ENCODE measurements at places on chromosomes 4 and X.

DNA sequence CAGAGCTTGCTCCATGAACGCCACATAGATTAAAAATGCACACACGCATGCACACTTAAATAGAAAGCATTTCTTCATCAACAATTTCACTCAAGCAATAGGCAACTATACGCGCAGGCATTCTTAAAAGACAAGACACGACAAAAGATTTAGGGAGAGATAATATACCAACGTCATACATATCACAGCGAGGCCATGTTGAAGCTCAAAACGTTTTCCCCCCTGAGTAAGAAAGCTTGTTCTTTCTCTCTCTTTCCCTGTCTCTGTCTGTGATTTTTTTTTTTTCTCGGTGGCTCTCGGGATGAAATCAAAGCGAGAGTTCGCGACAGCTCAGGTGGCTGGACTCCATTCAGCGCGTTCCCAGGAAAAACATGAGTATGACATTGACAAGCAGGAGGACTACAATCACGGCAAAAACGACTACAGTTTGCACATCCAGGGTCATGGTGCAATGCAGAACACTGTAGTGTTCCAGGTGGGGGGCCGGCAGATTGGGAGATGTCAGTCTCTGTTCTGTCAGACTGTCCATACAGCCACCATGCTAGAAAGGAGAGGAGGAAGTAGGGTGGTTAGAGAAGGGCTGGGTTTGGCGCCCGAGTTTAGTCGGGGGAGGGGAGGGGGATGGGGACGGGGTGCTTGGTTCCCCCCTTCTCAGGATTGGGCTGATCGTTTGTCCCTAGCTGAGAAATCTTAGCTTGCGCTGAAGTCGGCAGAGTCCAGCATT is 30.7 kb downstream of the ARHGEF9 start:
- peak overlapping the region; percentile 97 for H3K27ac ChIP-seq
- peaks cover 43% of the 10 kb centered on the region for H3K4me1 ChIP-seq
- peak; percentile 3 for DNase-seq
- no peaks in the 10 kb centered on the region for H3K36me3 ChIP-seq

DNA sequence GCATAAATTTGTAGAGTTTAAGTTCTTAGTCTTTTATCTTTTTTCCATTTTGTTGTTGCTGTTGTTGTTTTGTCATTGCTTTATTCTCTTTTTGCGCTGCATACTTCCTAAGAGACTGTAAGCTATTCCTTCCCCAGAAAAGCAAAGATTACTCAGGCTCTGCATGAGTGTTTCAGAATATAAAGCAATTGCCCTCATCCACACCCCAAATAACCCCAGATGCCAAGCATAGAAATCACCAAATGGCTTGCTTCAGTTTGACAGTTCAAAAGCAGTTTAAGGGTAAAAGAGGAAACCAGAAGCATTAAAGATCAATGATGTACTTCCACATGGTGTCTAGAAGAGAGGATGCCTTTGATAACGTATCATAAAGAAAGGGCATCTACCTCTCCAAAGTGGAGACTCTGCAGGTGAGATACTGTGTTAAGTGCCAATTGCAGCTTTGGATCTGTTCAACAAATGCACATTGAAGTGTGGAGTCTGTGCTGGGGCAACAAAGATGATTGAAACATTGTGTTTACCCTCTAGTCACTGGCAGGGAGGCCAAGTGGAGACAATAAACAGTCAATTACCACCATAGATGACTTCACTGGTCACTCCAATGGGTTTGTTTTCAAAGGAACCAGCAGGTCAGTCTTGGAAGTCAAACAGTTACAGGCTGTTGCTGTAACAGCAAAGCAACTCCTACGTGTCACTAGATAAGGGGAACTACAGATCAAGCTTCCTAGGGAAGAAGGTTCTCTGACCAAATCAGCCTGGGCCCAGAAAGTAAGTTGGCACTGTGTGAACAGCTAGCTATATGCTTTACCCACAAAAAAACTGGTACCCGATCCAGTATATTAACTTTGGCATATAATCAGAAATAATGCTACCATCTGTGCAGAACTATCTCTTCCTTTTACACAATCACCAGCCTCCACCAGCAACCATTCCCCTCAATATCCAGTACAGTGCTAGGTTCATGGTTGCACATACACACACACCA is 40.6 kb upstream of the IL21 start:
- H3K4me1 ChIP-seq, result no peaks in the 10 kb centered on the region
- no peak overlapping the region for H3K27ac ChIP-seq
- no peak for DNase-seq
- peaks cover 8% of the 10 kb centered on the region for H3K27me3 ChIP-seq
- no peak overlapping the region for H3K4me3 ChIP-seq

DNA sequence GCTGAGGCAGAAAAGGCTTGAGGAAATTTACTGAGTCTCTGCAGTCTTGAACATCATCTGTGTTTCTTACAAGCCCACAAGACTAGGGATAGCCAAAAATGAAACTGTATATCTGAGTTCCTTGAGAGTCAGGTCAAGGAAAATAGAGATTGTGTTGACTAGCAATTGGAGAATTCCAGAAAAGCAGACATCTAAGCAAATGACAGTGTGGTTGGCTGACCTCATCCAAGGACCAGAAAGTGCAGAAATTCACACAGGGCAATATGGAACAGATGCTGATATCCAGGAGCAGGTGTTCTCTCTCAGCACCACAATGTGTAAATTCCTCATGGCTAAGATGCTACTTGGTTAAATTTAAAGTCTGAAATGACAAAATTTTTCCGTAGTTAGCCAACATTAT is 146.4 kb downstream of the VEGFC start:
- H3K27ac ChIP-seq, result no peak overlapping the region
- H3K36me3 ChIP-seq, result no peaks in the 10 kb centered on the region
- no peak for DNase-seq
- no peak overlapping the region for H3K4me3 ChIP-seq

DNA sequence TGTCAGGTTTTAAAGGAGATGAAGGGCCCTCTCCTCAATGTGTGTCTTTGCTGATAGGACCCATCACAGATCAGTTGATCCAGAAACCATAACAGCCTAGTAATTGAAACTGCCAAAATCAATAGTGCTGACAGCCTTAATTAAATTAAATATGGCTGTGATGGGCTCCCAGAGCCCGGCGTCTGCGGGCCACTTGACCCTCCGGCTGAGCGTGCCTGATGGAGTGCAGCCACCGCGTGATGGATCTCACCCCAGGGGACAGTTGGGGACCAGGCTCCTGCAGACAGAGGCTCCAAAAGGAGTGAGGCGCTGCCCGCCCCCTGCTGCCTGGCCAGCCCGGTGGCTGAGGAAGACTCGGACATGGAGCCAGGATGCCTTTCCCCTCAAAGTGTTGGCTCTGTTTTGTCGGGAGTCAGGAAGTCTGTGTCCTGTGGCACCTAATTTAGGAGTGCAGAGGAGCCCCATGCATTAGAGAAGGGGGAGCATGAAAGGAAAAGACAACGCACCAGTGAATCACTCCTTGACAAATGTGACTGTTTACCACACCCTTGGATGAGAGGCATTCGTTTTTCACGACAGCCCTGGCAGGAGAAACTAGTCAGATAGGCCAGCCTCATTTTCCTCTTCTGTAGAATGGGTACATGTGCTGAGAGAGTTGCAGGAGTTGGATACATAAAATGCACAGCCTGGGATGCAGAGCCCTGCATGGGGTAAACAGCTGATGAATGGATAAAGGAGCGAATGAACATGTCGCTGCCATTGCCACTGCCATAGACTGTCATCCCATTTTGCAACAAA is 40.9 kb upstream of the MSX1 start:
- H3K4me1 ChIP-seq, result peaks cover 4% of the 10 kb centered on the region

DNA sequence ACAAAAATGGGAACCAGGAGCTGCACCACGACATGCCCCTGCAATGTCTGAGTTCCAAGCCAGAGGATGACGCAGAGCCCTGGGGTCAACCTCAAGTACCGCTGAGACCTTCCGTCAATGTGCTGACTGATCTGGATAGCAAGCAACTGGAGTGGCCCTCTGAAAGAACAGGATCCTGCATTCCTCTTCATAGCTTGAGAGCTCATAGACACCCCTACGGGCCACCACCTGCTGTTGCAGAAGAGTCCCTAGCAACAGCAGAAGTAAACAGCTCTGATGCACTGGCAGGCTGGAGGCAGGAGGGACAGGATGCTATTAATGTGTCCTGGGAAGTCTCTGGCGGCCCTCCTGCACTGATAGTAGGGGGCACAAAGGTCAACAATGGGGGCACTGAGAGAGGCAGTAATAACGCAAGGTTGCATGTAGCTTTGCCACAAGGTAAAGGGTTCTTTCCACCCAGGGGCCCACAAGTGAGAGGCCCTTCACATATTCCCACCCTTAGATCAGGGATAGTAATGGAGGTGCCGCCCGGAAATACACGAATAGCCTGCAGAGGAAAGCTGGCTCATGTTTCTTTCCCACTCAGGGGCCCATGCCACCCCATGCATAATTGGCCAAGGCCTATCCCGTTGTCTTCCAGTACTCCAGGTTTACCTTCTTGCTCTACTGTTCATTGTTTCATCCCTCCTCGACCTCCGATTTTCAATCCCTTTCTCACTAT is 1.3 kb downstream of the PRR32 start:
- H3K27me3 ChIP-seq, result no peaks in the 10 kb centered on the region
- no peaks in the 10 kb centered on the region for H3K4me1 ChIP-seq
- no peaks in the 10 kb centered on the region for H3K36me3 ChIP-seq
- H3K4me3 ChIP-seq, result no peak overlapping the region

GRCh38 chr4:183637461-183637860 is 21.5 kb downstream of the RWDD4 start:
- DNase-seq, result no peak
- H3K4me3 ChIP-seq, result no peak overlapping the region
- H3K36me3 ChIP-seq, result peaks cover 9% of the 10 kb centered on the region
- H3K4me1 ChIP-seq, result no peaks in the 10 kb centered on the region

GRCh38 chr4:104492183-104492771 is 2.4 kb downstream of the CXXC4 start:
- no peak overlapping the region for H3K4me3 ChIP-seq
- H3K36me3 ChIP-seq, result no peaks in the 10 kb centered on the region
- DNase-seq, result no peak
- peaks cover 49% of the 10 kb centered on the region for H3K27me3 ChIP-seq
- H3K27ac ChIP-seq, result no peak overlapping the region
- H3K4me1 ChIP-seq, result peaks cover 21% of the 10 kb centered on the region

- no peak for DNase-seq
- H3K36me3 ChIP-seq, result no peaks in the 10 kb centered on the region
- H3K27me3 ChIP-seq, result no peaks in the 10 kb centered on the region
- no peak overlapping the region for H3K27ac ChIP-seq
Measured at GRCh38 chr4:73914071-73914470, 44.9 kb downstream of the CXCL1 start.

- no peaks in the 10 kb centered on the region for H3K27me3 ChIP-seq
- no peaks in the 10 kb centered on the region for H3K4me1 ChIP-seq
- no peak for DNase-seq
- no peak overlapping the region for H3K4me3 ChIP-seq
- peaks cover 46% of the 10 kb centered on the region for H3K36me3 ChIP-seq
Measured at GRCh38 chr4:1982124-1983052, 26.4 kb downstream of the NELFA start.

DNA sequence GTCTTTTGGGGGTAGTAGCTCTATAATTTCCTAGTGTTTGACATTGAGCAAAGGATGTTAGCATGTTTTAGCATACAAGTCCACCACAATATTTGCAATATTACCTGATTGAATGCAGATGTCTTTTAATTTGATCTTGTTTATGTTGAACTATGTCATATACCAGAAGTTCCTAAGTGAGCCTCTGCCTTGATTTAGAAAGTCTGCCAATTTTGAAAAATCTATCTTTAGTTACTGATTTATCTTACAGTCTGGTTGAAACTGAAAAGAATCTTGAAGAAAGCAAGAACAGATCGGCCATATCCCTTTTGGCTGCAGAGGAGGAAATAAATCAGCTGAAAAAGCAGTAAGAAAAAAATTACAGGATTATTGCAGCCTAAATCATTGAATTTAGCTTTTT is 18.5 kb downstream of the SPATA18 start:
- H3K27me3 ChIP-seq, result peaks cover 31% of the 10 kb centered on the region
- no peaks in the 10 kb centered on the region for H3K4me1 ChIP-seq
- H3K27ac ChIP-seq, result no peak overlapping the region
- no peak overlapping the region for H3K4me3 ChIP-seq

GRCh38 chrX:134013524-134013923 is 28.1 kb upstream of the GPC3 start:
- H3K4me1 ChIP-seq, result no peaks in the 10 kb centered on the region
- H3K27me3 ChIP-seq, result peaks cover 6% of the 10 kb centered on the region
- no peak overlapping the region for H3K27ac ChIP-seq
- no peaks in the 10 kb centered on the region for H3K36me3 ChIP-seq
- H3K4me3 ChIP-seq, result no peak overlapping the region

- no peak overlapping the region for H3K4me3 ChIP-seq
- H3K27ac ChIP-seq, result no peak overlapping the region
- peak; percentile 10 for DNase-seq
- H3K27me3 ChIP-seq, result no peaks in the 10 kb centered on the region
Measured at GRCh38 chrX:20595928-20596575, 329.3 kb upstream of the RPS6KA3 start.

DNA sequence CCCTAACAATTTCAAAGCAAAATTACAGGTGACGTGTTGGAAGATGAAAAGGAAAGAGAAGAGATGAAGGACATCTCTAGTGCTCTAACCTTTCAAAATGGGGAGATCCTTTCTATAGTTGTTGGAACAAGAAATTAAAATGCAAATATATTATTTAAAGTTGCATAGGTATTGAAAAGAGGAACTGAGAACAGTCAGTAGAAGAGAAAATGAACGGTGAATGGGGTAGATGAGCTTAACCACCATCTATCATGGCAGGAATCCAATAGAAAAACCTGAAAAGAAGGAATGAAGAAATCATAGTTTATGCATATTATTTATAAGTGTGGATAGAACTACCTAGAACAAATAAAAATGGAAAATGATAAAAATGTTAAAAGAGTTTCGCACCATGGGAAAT is 42.0 kb downstream of the ANXA5 start:
- no peak overlapping the region for H3K27ac ChIP-seq
- no peak overlapping the region for H3K4me3 ChIP-seq
- peaks cover 4% of the 10 kb centered on the region for H3K36me3 ChIP-seq
- no peak for DNase-seq
- H3K4me1 ChIP-seq, result peaks cover 11% of the 10 kb centered on the region
- peaks cover 12% of the 10 kb centered on the region for H3K27me3 ChIP-seq

Measured in stimulated activated naive B cell treated with anti-CD40 and anti-IgM and Interleukin-4, amounts not matched to agents 10 μg/mL and 1 μg/mL and 100 μg/mL, for 72 hours (primary cell).